Cardiac fibroblast (primary cell): ENCODE measurements at places on chromosomes 13 and 19.

DNA sequence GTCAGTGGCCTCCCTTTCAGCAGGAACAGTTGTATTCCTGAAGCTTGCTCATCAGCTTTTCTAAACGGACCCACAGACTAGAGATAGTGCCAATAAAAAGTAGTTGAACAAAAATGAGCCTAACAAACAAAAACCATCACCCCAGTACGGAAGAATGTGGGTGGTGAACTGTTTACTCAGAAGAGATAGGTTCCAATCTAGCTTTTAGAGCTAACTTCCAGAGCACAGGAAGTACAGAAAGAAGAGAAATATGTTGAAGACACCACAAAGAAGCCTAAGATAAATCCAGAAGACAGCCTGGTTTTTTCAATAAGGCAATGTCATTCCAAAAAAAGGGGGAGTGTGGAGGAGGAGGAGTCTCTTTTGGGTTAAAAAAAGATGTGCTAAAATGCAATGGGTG lies 2.8 kb upstream of the LMO7 start:
- DNase-seq, result peak; percentile 87

DNA sequence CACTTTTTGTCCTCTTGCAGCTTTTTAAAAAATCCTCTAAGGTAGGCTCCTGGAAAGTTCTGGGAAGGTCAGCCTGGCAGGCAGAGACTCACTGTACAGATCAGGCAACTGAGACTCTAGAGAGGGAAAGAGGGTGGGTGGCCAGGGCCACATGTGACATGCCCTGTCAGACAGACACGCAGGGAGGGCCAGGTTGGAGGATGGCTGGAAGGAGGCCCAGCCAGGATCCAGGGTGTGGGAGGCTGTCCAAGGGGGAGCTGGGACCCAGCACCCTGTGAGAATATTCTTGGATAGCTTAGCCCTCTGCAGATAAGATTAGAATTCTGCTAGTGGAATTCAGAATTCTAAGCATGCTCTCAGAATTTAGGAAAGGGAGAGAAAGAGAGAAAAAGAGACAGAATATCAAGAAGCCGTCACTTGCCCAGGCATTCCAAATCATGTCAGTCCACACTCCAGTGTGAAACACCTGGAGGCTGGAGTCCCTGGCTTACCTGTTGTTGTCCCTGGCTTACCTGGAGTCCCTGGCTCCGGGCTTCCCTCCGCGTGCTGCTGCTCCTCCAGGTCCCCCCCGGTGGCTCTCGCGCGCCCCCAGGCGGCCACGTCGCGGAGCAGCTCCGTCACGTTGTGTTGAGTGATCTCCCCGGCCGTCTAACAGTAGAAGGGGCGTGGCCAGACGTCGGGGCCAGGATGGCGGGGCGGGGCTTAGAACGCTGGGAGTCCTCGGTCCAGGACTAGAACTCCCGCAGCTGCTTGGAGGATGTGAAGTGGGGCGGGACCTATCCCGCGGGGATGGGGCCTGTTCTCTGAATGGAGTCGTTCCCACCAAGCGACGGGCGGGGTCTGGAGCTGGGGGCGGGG lies 2.8 kb upstream of the TNNI3 start:
- DNase-seq, result peak; percentile 85

DNA sequence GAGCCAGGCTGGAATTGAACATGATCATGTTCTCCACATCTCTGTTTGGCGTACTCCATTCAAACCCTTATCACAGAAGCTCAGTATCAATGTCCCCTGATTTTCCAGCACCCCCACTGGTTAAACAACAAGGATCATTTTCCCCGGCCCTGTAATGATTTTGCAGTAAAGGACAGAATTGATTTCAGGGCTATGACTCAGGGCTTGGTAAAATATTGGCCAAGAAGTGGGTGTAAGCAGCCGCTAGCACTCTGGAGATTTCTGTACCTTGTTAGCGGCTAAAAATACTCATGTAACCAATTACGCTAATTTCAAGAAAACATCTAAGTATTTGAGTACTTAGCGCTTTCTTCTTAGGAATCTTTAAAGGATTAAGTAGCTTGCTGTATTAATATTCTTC lies 69.5 kb upstream of the FNDC3A start:
- DNase-seq, result no peak

GRCh38 chr13:75153386-75153785 lies 328.6 kb downstream of the TBC1D4 start:
- DNase-seq, result no peak

DNA sequence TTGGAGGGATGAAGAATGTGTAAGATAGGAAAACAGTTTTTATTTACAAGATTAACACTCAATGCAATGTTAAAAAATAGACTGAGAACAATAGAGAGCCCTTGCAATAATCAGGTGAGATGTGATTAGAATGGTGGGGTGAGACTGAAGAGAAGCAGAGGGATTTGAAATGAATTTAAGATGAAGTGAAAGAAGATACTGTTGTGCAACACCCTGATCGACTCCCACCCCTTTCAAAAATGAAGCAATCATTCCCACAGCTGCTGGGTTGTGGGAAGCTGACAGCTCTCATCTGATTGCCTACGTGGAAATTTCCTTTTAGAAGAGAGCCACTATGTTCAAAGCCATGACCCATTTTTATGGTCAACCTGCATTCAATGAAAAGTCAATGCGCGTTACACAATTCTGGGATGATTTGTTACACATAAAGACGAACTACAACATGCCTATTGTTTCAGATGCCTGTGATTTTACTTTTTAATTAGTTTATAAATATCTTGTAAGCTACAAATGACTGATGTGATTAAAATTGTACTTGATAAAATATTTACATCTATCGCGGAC lies 1374.8 kb downstream of the PCDH9 start:
- peak; percentile 11 for DNase-seq

DNA sequence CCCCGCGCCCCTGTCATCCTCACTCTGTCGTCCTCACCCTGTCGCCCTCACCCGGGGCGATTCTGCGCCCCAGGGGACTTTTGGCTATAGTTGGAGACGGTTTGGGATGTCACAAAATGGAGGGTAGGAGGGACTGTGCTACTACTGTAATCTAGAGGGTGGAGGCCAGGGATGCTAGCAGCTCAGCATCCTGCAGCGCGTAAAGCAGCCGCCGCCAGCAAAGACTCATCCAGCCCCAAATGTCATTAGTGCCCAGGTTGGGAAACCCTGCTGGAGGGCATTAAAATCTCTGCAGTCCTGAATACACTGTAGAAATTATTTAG lies 362 bp downstream of the ZNF557 start:
- peak; percentile 9 for DNase-seq

DNA sequence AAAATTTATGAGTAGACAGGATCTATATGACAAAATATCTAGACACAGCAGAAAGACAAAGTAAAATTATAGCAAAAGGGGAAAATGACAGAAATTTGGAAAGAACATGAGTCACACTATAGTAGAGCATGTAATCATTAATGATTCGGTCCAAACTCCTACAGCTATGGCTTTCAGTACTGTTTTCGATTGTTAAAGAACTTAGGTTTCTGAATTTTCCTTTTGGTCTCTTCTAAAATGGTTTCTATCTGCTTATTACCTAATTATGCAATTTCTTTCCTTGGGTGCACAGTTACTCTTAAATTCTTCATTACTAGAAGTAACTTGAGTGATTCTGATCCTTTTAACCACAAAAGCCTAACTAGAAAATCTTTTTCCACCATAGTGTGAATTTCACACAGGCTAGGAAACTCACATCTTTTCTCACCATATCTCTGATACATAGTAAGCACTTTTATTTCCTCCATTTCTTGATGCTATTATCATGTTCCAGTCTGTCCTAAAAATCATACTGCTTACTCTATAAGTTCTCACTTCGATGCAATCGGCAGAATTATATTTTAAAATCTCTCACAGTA lies 1101.4 kb downstream of the PCDH9 start:
- no peak for DNase-seq

- DNase-seq, result peak; percentile 25
Observed at GRCh38 chr13:63433546-63434150, 2018.0 kb upstream of the PCDH20 start.

DNA sequence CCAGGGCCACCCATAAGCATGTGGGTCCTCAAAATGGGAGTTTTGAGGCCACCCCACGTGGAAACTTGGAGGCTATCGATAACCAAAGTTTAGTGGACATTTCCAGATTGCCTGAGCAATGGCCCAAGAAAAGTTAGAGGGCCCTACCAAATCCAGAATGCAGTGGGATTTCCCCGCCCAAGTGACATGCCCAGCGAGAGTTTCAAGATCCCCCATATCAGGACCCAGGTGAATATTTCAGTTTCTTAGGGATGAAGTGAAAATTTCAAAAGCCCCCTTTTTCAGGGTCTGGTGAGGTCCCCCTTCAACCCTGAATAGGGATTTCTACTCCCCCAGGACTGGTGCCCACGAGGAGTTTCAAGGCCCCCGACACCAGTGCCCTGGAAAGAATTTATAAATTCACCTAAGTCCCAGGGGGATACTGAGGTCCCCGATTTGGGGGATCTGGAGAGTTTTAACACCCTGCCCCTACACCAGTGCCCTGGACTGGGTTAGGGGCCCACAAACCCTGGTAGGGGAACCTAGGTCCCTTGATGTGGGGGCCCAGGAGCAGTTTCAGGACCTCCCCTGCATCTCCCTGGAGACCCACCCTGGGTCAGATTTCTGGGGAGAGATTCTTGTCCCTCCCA lies 695 bp downstream of the BST2 start:
- no peak for DNase-seq

DNA sequence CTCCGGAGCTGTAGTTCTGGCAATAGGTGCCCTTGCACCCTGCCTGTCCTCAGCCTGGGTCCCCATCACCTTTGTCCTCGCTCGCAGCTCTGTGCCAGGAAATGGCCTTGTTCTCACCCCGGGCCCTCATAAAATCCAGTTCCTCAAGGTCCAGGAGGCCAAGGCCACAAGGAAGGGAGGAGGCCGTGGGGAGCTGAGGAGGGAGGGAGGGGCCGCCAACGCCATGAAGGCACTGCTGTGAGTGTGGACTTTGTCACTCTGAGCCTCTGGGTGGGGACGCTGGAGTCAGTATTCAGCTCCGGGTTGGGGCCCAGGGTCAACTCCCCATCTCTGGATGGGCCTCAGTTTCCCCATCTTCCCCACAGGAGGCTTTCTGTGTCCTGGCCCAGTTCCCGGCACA lies 9.2 kb upstream of the GNA11 start:
- DNase-seq, result no peak

GRCh38 chr13:49567491-49567890 lies 17.9 kb downstream of the RCBTB1 start:
- DNase-seq, result no peak

GRCh38 chr13:109374609-109375200 lies 411.7 kb downstream of the IRS2 start:
- no peak for DNase-seq

- no peak for DNase-seq
Observed at GRCh38 chr13:51303882-51304281, 35.6 kb upstream of the SERPINE3 start.

GRCh38 chr13:78305171-78305570 lies 298.2 kb downstream of the POU4F1 start:
- DNase-seq, result no peak

DNA sequence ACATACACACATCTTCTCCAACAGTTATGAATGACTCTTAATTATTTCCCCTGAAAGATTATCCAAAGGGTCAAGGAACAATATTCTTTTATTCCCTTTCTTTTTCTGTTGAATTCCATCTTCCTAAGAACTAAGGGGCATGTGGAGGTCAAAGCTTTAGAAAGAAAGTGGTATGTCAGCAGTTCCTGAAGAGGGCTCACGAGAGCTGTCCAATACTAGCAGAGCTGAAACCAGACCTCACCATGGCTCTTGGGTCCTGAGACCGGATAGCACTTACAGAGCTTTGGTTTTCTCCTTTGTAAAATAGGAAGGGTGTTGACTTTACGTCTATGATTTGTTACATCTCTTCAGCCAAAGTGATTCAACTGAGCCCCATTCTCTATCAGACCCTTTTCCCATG lies 109.8 kb upstream of the FREM2 start:
- peak; percentile 20 for DNase-seq

DNA sequence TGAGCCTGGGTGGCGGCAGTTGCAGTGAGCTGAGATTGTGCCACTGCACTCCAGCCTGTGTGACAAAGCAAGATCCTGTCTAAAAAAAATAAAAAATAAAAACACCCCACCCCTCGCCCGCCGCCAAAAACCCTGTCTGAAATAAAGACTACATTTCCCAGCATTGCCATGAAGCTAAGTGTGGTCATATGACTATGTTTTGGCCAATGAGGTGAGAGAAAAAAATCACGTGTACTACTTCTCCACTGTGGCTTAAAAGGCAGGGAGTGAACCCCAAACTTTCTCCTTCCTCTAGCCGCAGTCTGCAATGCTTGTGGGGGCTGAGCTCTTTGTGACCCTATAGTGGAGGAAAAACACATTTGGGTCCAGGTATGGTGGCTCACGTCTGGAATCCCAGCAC lies 54.9 kb downstream of the COLGALT1 start:
- peak; percentile 45 for DNase-seq

- no peak for DNase-seq
Observed at GRCh38 chr19:2812414-2813234, 7.0 kb upstream of the ZNF554 start.

GRCh38 chr19:55526216-55527196 lies 10.4 kb downstream of the SBK2 start:
- peak; percentile 85 for DNase-seq

GRCh38 chr13:41064493-41064892 lies 3.2 kb downstream of the WBP4 start:
- DNase-seq, result peak; percentile 84

GRCh38 chr19:46755853-46756543 lies 9.7 kb upstream of the STRN4 start:
- DNase-seq, result no peak

- DNase-seq, result no peak
Observed at GRCh38 chr19:34574704-34575103, 93.1 kb downstream of the WTIP start.

- no peak for DNase-seq
Observed at GRCh38 chr19:6734096-6734696, 3.2 kb downstream of the GPR108 start.

GRCh38 chr19:14580623-14581237 lies 2.2 kb upstream of the CLEC17A start:
- no peak for DNase-seq

DNA sequence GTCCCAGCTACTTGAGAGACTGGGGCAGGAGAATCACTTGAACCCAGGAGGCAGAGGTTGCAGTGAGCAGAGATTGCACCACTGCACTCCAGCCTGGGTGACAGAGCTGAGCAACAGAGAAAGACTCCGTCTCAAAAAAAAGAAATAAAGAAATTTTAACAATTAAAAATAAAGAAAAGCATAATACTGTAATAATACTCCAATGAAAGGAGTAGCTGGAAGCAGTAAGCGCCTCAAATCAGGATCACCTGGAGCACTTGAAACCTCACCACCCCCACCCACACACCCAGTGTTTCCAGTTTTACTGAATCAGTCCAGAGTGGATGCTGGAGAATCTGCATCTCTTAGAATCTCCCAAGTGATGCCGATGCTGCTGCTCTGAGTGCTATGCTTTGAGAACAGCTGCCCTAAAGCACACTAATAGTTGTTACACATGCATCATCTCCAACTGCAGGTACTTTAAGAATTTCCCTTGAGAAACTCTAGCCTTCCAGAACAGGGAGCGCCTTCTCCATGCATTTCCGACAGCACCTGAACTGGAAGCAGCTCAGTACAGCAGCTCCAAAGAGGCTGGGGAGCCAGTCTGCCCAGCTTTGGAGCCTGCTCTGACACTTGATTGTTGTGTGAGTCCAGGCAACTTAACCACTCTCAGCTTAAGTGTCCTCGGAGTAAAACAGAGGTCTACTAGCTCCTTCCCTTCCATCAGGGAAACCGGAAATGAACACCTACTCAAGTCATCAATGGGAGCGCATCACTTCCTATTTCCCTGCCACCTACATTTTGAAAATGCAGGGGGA lies 2.9 kb downstream of the ABCC4 start:
- DNase-seq, result no peak
